ENCODE measurements at places on chromosomes 4 and X.
A peak's percentile ranks its signal among the peaks of the same experiment; 100 is the strongest.

DNA sequence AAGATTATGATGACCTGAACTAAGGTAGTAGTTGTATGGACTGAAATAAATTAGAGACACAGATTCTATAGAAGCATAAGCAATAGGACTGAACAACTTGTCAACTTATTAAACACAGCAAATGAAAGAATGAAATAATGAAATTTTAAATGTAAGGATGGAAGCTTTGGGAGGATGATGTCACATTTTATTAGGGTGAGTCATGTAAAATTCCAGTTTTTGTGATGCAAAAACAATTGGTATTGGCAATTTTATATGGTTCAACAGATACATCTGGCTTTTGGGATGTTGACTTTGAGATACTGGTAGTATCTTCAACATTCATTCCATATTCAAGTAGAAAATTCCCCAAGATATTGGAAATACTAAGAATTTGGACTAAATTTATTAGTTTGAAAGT, 72.7 kb upstream of the IL15 start:
- DNase-seq = no peak

- no peak for DNase-seq
Measured at GRCh38 chr4:62293551-62293950, 1093.4 kb downstream of the ADGRL3 start.

- DNase-seq = no peak
Measured at GRCh38 chrX:155127940-155128339, 56.6 kb downstream of the BRCC3 start.

DNA sequence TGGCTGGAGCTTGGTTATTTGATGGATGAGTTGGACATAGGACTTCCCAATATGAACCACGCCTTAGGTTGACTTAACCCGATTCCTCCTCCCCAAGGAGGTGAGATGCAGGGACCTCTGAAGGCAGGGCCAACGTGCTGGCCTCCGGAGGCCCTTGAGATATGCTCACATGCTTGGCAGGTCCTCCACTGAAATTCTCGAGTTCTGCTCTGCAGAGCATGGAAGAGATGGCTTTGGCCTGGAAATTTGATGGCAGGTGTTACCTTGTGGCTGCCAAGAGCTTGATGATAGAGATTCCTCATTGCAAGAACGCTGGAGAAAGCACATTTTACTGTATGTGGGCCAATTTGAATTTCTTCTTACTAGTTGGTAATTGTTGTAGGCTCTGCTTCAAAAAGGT, 117.4 kb upstream of the LIMCH1 start:
- no peak for DNase-seq

- DNase-seq = no peak
Measured at GRCh38 chr4:182885738-182886077, 31.5 kb downstream of the DCTD start.

- DNase-seq = no peak
Measured at GRCh38 chrX:46916273-46916672, 4.1 kb downstream of the JADE3 start.

- no peak for DNase-seq
Measured at GRCh38 chr4:17846266-17846665, 35.5 kb downstream of the NCAPG start.

- no peak for DNase-seq
Measured at GRCh38 chr4:46927201-46927600, 18.2 kb upstream of the COX7B2 start.

- DNase-seq = no peak
Measured at GRCh38 chr4:126489826-126490463, 1142.8 kb upstream of the INTU start.

DNA sequence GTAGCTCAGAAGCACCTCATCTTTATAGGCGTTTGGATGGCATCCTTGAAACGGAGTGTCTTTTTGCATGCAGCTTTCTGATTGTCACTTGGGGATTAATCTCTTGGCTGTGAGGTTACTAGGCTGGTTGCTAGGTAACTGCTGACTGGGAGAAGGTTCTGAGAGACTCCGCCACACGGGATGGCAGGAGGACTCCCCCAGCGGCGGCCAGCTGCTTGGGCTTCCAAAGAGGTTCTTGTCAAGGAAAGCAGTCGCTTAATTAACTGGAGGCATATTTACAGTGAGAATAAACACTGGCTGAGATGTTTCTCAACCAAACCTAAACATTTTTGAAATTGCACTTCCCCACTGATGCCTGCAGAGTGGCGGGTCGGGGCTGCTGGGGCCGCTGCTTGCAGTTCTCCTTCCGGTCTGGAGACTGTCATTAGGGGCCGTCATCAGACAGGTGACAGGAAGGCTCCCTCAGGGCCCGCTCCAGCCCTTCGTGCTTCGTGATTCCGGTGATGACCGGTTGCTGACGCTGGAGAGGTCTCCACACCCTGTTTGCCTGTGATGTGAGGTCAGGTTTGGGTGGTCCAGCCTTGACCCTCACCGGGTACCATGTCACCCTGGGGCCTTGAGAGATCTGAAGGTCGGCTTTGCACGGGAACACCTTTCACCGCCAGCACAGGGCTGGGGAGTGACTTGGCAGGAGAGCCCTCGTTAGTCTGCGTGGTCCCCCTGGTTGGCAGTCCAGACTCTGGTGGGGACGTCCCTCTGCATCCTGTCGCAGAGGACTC, 9.1 kb downstream of the NSG1 start:
- no peak for DNase-seq

DNA sequence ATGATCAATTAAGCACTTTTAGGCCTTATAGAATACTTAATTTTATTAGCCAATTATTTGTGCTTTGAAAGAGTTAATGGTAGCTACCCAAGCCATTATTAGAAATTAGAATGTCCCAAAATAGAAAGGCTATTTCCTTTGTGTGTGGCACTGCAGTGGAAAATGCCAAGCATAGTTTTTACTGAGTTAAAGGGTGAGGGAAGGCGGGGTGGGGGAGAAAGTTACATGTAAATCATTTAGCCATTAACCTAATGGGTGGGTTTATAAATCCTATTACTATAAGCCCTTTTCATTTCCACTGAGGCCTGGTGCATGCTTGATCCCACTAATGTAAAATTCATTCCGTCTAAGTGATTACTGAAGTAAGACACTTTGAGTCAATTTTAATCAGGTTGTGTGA, 105.8 kb downstream of the POLA1 start:
- DNase-seq = no peak

GRCh38 chrX:115531818-115532403, 29.1 kb upstream of the PLS3 start:
- DNase-seq = no peak

GRCh38 chrX:100695302-100695701, 36.6 kb downstream of the SYTL4 start:
- no peak for DNase-seq

GRCh38 chr4:70829015-70829414, 10.7 kb downstream of the GRSF1 start:
- DNase-seq = no peak

DNA sequence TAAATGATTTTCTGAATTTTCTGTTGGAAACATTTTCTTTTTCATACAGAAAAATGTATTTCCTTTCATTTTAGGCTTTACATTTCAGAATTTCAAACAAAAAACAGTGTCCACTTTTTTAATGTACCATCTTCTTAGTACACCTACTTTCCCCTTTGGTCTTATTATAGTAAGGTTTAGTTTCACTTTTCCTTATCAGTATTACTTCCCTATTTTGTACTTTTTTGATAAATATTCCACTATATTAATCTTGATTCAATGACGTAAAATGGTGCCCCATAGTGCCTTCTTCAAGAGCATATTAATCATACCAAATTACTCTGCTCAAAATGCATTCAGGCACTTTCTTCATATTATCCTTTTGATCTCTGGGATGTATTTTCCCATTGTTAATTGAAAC, 52.5 kb downstream of the BANK1 start:
- DNase-seq = no peak

- no peak for DNase-seq
Measured at GRCh38 chr4:47418147-47418546, 45.4 kb downstream of the COMMD8 start.

GRCh38 chr4:112173593-112174558, 28.6 kb downstream of the FAM241A start:
- no peak for DNase-seq

DNA sequence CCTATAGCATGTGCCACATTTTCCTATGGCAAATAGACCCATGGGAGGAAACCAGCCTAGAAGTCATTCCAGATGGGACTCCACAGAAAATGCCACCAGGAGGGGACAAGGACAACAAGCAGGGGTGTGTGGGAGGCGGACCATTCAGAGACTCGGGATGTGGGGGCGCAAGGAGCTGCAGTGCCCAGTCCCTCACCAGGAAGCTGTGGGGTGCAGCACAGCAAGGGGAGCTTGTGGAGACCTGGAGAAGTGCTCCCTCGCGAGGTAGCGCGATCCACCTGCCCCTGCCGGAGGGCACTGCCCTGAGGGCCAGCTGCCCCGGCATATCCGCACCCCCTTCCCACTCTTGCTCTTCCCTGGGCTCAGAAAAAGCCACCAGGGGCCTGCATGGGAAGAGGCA, 45.5 kb upstream of the C4orf50 start:
- DNase-seq = no peak

DNA sequence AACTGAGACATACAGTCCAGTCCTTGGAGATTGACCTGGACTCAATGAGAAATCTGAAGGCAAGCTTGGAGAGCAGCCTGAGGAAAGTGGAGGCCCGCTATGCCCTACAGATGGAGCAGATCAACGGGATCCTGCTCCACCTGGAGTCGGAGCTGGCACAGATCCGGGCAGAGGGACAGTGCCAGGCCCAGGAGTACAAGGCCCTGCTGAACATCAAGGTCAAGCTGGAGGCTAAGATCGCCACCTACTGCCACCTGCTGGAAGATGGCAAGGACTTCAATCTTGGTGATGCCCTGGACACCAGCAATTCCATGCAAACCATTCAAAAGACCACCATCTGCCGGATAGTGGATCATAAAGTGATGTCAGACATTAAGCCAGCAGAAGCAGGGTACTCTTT, 20.4 kb upstream of the FRMPD3 start:
- DNase-seq = peak; percentile 10

DNA sequence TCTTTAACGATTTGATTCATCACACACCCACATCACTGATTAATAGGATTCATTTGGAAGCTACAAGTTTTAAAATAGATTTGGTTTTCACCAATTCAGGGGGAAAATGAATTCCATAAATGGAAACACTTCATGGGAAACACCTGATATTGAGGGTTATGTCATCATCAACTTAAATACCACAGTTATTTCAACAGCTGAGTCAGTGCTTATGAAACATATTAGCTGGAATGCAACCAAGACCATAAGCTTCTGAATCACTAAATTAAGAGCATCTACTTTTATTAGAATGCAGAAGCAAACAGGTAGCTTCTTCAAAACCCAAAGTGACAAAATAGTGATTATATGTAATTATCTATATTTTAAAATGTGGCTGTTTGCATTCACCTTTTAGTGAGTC, 207.8 kb upstream of the DCAF8L1 start:
- DNase-seq = no peak

GRCh38 chr4:5527211-5527610, 181.1 kb downstream of the EVC2 start:
- DNase-seq = no peak

- DNase-seq = no peak
Measured at GRCh38 chrX:40471965-40472648, 108.7 kb upstream of the ATP6AP2 start.

DNA sequence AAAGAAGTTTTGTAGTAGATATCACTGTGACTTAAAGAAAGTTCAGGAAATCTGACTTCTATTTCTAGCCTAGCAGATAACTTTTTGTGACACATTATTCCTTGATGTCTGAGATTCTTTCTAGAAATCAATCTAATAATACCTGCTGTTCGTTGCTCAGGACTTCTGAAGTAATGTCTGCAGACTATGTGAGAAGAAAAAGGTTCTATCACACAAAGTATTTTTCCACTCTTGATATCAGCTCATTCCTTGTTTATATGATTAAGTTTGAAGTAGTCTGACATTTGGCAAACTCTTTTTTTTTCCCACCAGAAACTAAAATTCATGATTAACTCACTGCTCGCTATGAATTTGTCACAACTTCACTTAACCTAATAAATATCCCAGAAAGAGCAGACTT, 56.6 kb downstream of the TLL1 start:
- DNase-seq = no peak

DNA sequence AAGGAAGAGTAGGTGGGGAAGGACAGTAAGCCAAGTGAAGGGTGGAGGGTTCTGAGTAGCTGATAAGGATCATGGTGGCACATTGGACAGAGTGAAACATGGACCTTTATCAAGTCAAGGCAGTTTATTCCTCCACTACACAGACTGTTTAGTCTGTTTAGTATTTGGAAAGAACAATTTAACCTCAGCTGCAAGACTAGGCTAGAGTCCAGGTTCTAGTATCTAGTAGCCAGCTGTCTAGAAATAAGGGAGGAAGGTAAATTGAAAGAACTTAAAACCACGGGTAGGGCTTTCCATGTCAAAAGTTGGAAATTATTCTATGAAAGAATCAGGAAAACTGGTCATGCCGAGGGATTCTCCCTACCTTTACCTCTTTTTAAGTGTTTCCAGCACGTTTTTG, 140.1 kb upstream of the MED14 start:
- no peak for DNase-seq

GRCh38 chr4:76950052-76950955, 752 bp downstream of the SEPTIN11 start:
- no peak for DNase-seq

DNA sequence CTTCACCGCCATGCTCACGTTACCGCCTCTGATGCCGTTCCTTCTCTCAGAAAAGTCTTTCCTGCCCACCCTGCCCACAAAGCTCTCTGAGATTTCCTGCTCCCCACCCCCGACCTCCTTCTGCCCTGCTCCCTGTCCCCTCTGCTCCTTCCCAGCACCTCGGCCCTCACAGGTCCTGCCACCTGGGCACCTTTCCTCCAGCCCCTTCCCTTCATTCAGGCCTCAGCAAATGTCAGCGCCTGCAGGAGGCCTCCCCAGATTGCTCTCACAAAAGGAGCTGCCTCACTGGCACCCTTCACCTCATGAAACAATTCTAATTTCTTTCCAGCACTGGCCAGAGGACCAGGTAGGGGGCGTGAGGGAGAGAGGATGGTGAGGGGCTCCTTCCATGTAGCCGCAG, 33.6 kb upstream of the MXD4 start:
- no peak for DNase-seq

Data from stimulated activated CD4-positive, alpha-beta T cell treated with anti-CD3 and anti-CD28 coated beads, Interleukin-12 subunit alpha, Interleukin-12 subunit beta, amount 100 ng/mL, for 24 hours (primary cell).